ENCODE measurements at places on chromosomes 13 and 19.

DNA sequence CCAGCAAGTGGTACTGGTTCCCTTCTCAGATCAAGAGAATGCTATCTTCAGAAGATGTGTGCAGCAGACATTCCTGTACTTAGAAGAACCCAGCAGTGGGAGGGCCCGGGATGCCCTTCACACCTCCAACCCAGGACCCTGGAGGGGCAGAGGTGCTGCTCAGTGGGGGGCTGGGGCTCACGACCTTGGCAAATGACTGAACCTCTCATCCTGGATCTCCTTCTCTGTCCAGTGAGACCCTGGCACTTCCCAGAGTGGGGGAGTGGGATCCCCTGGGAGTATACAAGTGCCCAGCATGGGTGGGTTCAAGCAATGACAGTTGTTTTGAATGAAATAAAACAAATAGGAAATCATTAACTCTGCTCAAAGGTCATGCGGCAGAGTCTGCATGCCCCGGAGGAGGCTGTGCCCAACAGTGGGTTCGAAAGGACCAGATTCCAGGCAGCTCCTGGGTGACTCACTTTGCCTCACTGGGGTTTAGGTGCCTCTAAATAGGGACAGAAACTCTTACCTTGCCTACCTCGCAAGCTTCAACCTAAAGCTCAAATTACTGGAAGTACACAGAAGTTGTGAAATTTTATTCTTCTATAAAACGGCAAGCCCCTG lies 26.9 kb downstream of the GGACT start:
- no peak for DNase-seq

GRCh38 chr13:46149272-46150133 lies 32.5 kb downstream of the LCP1 start:
- DNase-seq = no peak

DNA sequence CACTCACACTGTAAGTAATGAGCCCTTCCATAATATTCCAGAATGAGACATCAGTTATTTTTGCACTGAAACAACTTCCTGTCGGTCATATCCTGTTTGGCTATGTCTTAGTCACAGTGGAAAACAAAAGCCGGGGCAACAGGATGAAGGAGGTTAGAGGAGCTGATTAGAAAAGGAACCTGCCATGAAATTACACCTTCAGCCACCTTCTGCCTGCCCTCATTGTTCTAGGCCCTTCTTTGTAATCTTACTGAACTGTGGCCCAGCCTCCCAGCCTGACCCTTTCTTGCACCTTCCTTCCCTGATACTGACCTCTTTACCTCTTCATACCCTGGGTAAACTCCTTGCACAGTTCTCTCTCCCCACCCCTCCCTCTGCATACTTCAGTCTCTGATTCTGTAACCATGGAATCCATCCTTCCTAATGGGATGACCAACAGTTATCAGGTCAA lies 67.3 kb downstream of the DOCK9 start:
- no peak for DNase-seq

GRCh38 chr19:55980415-55980814 lies 6.2 kb upstream of the NLRP5 start:
- DNase-seq = no peak

GRCh38 chr19:17951990-17952976 lies 14.6 kb upstream of the KCNN1 start:
- no peak for DNase-seq

DNA sequence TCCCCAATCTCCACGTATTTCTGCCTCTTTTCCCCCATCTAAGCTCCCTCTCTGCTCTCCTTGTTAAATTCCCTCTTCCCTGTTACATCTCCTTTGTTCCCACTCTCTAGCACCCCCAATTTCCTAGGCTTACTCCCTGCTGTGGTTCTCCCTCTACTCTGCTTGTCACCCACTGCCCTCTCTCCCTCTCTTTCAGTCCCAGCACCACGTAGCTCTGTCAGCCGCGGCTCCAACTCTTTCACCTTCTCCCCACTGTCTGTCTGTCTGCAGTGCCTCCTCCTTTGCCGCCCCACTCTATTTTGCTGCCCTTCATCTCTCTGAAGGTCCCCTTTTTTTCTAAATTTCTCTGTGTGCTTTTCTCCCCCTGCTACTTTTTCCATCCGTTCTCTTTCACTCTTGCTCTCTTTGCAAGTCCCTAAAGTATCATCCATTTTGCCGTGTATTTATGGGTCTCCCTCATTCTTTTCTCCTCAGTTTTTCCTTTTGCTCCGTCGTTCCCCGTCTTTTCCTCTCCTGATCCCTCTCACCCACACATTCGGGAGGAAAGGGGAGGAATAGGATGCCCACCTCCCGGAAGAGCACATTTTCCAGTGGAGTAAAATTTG lies 937 bp downstream of the ZNF841 start:
- no peak for DNase-seq

- DNase-seq = no peak
Observed at GRCh38 chr19:7230826-7231225, 63.4 kb downstream of the INSR start.

- no peak for DNase-seq
Observed at GRCh38 chr19:49857061-49857837, 6.3 kb downstream of the PTOV1 start.

- DNase-seq = no peak
Observed at GRCh38 chr19:45321848-45322247, 827 bp downstream of the CKM start.

- DNase-seq = no peak
Observed at GRCh38 chr13:78602561-78603239, 652 bp downstream of the POU4F1 start.

- DNase-seq = no peak
Observed at GRCh38 chr13:59332966-59333365, 830.8 kb downstream of the DIAPH3 start.

DNA sequence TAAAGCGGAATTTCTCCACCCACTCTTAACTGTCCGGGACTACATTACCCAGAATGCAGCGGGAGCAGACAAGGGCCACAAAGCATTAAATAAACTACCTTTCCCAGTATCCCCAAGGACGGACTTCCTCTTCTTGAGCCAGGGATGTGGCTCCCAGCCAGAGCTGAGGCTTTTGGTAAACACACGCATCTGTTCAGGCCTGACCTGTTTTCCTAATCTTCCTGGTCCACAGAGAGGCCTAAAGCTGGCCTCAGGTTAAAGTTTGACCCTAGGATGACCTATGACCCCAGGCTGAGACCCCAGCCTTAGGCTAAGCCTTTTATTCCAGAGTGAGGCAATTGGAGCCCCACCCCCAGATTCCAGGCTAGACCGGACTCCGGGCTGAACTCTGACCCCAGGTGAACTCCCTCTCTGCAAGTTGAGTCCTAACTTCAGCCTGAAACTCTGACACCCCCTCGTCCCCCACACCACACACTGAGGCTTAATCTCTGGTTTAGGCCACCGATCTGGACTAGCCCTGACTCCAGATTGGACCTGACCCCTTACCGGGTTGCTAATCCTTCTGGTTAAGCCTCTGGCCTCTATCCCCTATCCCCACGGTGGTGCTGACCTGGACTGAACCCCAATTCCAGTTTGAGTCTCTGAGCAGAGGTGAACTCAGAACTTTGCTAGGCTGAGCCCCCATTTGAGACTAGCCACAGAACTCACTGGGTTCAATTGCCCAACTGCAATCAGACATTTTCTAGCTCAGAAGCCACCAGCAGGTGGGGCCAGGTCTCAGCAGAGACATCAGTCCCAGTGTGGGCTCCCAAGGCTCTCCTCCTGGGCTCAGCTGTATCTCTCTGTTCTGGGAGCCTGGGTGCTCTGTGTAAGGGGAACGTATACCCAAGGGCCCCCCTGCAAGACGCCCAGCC lies 750 bp upstream of the GPR108 start:
- peak; percentile 29 for DNase-seq

DNA sequence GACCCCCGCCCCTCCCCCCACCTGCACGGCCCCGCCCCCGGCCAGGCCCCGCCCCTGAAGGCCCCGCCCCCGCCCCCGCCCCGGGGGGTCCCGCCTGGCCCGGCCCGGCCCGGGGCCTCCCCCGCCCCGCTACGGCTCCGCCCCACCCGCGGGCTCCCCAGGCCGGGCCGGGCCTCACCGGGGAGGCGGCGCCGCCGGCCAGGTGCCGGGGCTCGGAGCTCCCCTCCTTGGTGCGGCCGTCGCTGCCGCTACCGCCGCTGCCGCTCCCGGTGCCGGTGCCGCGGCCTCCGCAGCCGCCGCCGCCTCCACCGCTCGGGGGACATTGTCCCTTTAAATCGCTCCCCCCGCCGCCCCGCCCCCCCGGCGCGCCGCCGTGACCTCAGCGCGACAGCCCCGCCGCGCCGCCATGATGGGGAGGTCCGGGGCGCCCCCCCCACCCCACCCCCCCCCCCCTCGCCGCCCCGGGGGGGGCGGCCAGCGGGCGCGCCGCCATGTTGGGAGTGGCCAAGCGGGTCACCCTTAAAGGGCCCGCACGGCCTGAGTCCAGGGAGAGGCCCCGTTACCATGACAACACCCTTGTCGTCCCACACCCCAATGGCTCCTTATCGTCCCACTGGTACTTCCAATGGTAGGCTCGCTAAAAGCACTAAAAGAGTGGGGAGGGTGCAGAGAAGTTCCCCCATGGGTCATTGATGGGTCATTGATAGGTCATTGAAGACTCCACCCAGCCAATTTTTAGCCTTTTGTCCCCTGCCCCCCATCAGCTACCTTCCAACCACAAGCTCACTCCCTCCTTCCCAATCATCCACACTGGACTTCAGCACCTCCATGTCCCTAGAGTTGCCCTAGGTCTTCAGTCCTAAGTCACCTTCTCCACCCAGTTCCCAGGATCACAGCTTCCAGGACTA lies at the start of gene WIZ:
TSS of gene WIZ (minus strand) at position 337 of the 908 bp plus-strand sequence. CDS start 1,649 bp downstream, outside the sequence.
- DNase-seq = peak; percentile 76

GRCh38 chr13:32176696-32177095 lies 138.5 kb downstream of the ZAR1L start:
- no peak for DNase-seq

DNA sequence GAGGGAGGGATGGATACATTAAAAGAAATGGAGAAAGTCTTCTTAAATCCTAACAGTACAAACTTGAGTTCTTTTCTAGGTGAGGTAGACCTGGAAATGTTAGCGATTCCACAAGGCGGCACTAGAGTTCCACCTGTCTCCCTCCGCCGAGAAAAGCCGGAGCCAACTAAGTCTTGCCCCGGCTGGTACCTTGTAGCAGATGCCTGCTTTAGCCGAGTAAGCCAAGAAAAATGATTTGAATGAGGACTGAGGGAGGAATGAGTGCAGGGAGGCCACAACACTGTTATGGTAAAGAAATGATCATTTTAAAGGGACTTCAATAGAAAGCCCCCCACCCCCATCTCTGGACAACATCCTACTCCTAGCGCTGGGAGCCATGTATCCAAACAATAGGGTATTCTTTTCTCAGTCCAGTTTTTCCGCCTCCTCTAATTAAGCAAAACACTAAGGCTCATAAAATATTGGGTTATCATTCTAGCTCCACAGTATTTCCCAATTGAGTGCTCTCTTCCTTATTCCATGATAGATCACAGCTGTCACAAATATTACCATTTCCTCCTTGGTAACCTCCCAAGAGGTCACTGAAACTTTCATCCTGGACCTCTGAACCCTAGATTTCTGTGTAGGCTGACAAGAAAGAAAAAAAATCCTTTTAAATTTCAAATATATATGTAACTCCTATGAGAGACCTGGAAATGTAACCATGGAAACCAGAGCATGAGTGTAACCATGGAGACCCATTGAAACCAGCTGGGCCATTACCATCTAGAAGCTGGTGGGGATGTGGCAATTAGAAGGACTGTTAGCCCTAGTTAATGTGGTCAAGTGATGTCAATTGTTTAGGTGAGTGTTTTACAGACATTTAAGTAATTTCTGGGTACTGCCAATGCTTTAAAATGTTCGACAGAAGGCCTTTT lies 58.3 kb downstream of the GPALPP1 start:
- peak; percentile 39 for DNase-seq

- no peak for DNase-seq
Observed at GRCh38 chr13:89936256-89936655, 1411.2 kb upstream of the MIR17HG start.

- DNase-seq = no peak
Observed at GRCh38 chr19:15101479-15102082, 5.6 kb upstream of the SYDE1 start.

GRCh38 chr13:35354882-35355281 lies 121.6 kb downstream of the MAB21L1 start:
- DNase-seq = no peak

GRCh38 chr13:48234566-48235340 lies 1.7 kb downstream of the ITM2B start:
- DNase-seq = no peak

- DNase-seq = no peak
Observed at GRCh38 chr13:92433963-92434362, 792.6 kb upstream of the GPC6 start.

DNA sequence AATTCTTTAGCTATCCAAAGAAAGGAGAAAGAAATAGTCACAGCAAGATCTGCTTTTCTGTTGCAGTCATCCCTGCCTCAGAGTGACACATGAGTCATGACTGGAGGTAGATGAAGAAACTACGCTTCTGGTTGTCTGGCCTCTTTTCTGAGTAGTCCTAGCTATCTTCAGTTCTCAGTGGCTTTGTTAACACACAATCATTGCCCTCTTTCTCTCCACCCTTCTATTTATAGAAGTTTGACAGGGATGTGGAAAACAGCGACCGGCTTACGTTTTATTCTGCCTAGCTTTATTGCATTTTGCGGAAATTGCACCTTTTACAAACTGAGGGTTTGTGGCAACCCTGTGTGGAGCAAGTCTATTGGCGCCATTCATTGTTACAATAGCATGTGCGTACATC lies 26.7 kb downstream of the SPATA13 start:
- DNase-seq = no peak

GRCh38 chr19:51012661-51013190 lies 6.8 kb downstream of the KLK10 start:
- no peak for DNase-seq

DNA sequence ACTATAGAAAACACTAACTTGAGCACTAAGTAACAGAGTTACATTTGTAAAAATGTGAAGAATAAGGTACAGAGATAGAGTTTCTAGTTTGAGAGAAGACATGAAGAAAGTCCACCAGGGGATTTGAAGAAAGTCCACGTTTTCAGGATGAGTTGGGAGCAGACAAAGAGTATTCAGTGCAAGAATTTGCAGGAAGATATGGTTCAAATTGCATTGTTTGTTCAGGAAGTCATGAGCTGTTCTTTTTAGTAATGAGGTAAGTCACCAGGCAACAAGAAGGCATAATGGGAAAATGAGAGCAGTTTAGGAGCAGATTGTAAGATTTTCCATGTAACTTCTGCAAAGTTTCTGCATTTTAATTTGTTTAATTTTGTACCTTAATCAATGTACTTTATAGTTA lies 618.0 kb downstream of the DACH1 start:
- no peak for DNase-seq

GRCh38 chr13:72146816-72147215 lies 279.8 kb upstream of the DACH1 start:
- no peak for DNase-seq

- no peak for DNase-seq
Observed at GRCh38 chr13:36163809-36164308, 32.7 kb upstream of the DCLK1 start.

- no peak for DNase-seq
Observed at GRCh38 chr19:3855320-3855719, 13.5 kb downstream of the ZFR2 start.

DNA sequence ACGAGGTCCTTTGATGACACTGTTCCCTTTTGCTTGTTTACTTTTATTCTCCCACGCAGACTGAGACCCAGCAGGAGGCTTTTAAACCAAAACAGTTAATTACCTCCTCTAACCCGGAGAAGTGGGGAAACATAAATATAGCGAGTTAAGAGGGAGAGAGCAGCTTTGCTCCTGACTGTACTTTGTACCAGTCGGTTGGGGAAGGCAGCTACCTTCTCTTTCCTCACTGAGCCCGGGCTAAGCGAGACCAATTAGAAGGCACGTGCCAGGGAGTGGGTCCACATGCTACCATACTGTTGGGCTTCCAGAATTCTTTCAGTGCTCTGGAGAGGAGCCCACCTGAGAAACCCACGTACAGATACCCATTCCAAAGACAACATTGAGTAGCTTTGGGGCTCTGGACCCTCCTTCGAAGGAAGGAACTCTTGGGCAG lies 124.2 kb downstream of the ZIC5 start:
- DNase-seq = no peak
